Stimulated activated CD4-positive, alpha-beta T cell treated with anti-CD3 and anti-CD28 coated beads, Interleukin-4, amount 100 ng/mL, for 4 hours (primary cell): ENCODE measurements at places on chromosomes 3 and 15.
A peak's percentile ranks its signal among the peaks of the same experiment; 100 is the strongest.

- DNase-seq = no peak
Observed at GRCh38 chr15:41606997-41607396, 48.0 kb downstream of the TYRO3 start.

- no peak for DNase-seq
Observed at GRCh38 chr15:101724675-101725005, 367 bp upstream of the TARS3 start.

DNA sequence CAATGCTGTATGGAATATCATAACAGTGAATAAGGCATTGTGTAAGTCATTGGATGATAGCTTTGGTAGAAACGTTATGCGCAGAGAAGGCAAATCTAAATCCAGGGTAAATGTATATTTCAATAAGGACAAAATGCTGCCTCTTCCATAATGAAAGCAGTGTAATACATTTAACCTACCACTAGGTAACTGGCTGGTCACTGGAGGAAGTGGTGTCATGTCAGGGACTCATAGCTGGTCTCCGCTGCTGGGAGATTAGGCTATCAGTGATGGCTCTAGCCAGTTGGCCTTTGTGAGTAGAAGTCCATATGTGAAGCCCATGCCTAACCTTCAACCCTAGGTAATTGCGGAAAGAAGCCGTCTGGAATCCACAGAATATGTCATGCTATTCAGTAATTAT lies 140.9 kb downstream of the NLGN1 start:
- no peak for DNase-seq

- DNase-seq = peak; percentile 23
Observed at GRCh38 chr15:70140543-70141375, 43.0 kb upstream of the TLE3 start.

DNA sequence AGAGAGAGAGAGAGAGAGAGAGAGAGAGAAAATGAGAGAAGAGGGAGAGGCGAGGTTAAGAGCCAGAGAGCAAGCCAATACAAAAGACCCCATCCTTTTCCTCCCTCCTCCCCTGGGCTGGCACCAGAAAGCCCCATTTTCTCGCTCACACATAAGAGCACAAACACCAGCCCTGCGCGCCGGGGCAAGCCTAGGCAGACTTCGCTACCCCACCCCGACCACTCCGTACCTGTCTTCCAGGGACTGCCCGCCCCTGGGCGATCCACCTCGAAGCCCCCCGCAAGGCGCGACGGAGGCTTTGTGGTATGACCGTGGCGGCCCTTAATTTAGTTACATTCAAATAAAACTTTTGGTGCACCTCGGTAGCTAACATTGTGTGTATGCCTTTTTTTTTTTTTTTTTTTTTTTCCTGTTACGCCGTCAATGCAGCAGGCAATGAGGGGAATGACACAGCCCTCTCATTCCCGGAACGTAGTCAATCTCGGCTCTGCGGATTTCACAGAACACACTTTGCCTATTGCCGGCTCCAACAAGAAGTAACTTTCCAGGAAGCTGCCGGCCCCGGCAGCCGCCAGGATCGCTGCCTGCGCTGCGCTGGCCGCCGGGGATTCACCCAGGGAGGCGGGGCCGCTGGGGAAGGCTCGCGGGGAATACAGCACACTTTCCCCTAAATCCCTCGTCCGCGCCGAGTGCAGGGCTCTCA lies 7.7 kb downstream of the BCL6 start:
- DNase-seq = peak; percentile 42

- no peak for DNase-seq
Observed at GRCh38 chr3:43028001-43028400, 48.9 kb downstream of the GASK1A start.

DNA sequence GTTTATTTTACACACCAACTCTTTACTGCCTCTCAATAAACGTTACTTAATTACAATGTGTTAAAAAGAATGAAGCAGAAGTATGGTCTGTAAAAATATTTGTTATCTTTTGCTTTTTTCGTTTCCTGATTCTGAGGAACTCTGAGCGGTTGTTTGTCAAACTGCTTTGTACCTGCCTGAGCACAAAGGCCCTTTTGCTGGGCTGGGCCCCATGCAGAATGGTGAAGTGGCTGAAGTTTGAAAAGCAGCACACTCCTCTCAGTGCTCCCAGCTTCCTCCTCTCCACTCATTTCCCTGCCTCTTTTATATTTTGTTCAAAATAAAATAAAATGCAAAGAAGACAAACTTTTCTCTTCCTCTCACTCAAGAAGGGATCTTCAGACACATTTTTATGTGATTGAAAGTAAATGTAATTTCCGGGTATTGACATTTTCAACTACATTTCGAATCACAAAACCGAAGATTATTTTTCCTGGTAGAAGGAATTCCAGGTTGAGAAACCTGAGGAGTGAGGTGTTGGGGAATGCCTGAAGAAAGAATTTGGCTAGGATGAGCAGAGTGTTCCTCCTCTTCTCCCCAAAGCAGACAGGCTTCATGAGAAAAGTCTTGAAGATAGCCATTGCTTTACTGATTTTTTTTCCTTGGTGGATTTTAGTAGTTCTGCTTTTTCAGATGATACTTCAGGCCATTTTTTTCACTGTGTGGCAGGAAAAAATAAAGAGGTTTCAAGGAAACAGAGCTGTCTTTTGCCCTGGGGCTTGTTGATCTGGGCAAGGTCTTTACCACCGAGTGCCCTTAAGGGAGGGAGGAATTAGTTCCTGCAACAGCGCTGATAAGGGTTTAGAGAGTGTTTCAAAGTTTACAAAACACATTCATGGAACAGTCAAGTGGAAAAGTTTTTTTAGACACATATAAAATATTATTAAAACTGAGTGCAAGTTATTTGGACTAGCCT lies 229.8 kb downstream of the NFKBIZ start:
- DNase-seq = no peak

DNA sequence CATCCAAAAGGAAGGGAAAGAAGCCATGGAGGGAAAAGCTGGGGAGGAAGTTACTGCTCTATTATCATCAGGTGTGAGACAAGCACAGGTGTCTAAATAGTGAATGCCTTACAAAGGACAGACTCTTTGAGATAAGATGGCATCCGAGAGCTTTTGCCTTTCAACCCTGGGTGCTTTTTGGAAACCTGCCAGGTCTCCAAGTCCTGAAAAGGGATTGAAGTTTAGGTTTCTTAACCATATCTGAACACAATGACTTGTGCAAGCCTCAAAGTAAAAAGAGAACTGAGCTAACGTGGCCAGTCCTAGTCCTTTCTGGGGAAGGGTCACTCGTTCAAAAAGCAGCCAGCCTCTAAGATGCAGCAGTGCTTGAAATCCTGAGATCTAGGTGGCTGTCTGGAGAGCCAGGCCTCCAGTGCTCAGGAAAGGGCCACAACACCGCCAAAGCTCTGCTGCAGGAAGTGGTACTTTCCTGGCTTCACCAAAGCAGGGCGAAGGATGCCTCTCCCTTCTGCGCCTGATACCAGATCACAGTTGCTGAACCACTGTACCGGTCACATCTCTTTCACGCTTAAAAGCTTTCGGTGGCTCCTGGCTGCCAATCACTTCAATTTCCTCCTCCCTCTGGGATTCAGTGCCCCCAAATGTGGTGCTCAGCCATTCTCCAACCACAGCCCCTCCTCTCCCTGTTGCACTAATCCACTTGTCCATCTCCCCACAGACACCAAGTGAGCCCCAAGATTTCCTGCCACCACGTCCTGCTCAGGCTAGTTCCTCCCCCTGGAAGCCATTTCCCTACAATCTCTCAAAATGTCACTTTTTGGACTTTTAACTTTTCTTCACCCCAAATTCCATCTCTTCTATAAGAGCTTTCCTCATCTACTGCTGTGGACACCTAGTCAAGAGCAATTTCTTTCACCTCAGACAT lies 104.1 kb upstream of the LPP start:
- no peak for DNase-seq

DNA sequence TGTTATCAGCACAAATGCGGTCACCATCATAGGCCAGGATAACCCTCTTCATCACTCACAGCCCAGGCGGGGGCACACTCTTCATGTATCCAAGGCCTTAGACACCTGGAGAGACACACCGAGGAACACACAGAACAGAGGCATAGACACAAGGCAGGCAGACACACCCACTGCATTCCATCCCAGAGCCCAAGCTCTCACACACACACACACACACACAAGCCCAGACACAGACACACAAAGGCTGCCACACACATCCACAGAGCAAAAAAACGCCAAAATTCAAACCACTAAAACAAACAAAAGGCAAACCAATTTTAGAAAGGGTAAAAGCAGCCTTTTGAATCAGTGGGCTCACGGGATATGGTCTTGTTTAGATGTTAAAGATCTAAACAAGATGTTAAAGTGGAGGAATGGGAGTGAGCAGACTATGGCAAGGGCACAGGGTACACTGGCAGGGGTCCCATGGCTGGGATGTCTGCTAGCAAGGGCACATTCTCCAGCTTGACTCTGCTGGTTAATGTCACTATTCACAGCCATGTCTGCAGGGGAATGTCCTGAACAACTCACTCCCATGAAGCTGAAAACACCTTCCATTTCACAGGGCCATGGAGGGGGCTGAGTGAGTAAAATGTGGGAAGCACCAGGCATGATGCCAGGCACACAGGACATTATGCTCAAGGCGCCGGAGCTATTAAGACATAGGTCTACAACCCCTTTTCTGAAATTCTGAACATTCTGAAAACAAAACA lies 14.9 kb upstream of the CRABP1 start:
- no peak for DNase-seq

GRCh38 chr3:186361246-186361761 lies 730 bp downstream of the DGKG start:
- no peak for DNase-seq

GRCh38 chr3:134627831-134628230 lies 23.0 kb downstream of the KY start:
- no peak for DNase-seq

- no peak for DNase-seq
Observed at GRCh38 chr3:16770792-16771191, 114.0 kb upstream of the PLCL2 start.

GRCh38 chr3:72888546-72889309 lies 882 bp downstream of the GXYLT2 start:
- DNase-seq = no peak

GRCh38 chr3:69182588-69183316 lies 60.4 kb upstream of the LMOD3 start:
- no peak for DNase-seq

DNA sequence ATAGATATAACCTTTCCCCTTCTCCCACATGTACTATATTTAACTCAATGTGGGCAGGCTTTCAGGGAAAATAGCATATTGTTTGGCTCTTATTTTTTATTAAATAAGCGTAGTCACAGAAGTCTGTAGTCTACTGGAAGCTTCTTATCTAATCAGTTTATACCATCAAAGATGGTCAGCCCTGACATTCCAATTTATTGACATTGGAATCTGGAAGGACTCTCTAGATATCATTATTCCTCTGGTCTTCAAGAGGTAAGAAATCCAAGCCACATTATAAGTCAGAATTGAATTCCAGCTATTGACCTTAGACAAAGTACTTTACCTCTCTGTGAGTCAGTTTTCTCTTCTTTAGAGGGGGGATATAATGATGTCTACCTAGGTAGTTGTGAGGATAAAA lies 38.5 kb upstream of the SCAANT1 start:
- no peak for DNase-seq

- DNase-seq = no peak
Observed at GRCh38 chr3:13745636-13746035, 134.2 kb downstream of the WNT7A start.

GRCh38 chr3:149252272-149252671 lies 30.6 kb upstream of the CP start:
- no peak for DNase-seq

GRCh38 chr3:114847564-114847963 lies 299.5 kb downstream of the ZBTB20 start:
- no peak for DNase-seq

- no peak for DNase-seq
Observed at GRCh38 chr3:71912839-71913495, 128.0 kb upstream of the PROK2 start.

DNA sequence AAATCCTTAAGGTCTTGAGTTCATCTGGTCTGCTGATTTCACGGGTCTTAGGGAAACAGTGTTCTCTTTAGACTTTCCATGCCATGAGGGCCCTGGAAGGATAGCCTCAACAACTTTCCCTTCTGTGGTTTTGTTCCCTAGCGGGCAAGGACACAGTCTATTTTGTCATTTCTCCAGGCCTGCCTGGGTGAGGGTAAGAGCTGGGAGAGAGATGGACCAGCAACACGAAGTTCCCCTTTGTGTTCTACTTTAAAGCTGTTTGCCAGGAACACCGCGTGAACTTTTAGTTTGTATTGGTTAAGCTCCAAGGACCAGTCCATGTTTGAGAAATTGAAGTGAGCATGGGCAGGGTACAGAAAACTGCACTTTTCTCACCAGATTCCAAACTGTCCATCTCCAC lies 20.9 kb downstream of the ST3GAL6 start:
- no peak for DNase-seq

GRCh38 chr3:30073622-30074021 lies 532.8 kb upstream of the TGFBR2 start:
- no peak for DNase-seq

- DNase-seq = no peak
Observed at GRCh38 chr3:17795280-17795679, 52.8 kb upstream of the TBC1D5 start.

- DNase-seq = no peak
Observed at GRCh38 chr3:142148044-142148791, 1.1 kb downstream of the TFDP2 start.

DNA sequence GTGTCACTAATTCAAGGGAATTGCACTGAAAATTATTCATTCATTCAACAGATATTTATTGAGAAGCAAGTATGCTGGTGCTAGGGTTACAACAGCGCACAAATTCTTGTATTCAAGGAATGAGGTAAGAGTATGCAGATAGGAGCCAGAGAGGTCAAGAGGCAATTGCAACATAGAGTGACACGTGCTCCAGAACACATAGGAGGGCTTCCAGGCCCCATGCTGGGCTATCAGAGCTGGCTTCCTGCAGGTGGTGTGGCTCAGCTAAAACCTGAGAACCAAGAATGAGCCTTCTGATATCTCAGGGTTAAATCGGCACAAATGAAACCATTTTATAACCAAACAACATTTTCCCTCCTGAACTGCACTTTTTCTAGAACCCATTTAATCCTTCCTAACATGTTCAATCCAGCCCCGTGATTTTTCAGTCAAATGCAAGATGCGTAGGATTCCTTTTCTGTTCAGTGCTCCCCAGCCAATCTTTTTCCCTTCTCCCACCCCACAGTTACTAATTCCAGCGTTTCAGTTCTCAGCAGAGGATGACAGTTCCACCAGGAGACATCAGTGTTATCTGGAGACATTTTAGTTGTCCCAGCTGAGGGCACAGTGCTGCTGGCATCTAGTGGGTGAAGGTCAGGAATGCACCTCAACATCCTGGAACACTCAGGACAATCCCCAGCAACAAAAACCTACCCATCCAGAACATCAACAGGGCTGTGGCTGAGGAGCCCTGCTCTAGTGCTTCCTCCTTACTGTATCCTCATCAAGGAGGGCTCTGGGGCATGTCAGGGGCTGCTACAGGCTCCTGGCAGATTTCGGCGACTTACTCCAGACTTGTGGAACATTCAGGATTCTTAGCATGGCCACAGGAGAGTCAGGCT lies 13.1 kb downstream of the CCR5AS start:
- DNase-seq = no peak

- DNase-seq = no peak
Observed at GRCh38 chr15:58489289-58490085, 57.7 kb downstream of the LIPC start.

- no peak for DNase-seq
Observed at GRCh38 chr15:34861214-34861613, 65.9 kb upstream of the ACTC1 start.
